ENCODE measurements at places on chromosomes 1 and 21.

DNA sequence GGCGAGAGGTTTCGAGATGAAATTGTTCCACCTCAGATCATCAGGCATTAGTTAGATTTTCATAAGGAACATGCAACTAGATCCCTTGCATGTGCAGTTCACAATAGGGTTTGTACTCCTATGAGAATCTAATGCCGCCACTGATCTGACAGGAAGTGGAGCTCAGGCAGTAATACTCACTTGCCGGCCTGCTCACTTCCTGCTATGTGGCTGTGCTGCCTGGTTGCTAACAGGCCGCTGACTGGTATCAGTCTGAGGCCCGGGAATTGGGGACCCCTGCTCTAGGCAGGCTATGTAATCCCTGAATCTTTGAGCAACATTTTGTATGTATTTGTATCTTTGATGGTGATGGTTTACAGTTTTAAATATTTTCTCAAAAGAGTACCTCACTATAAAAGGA lies 32.5 kb downstream of the XKR8 start:
- DNase-seq = no peak

DNA sequence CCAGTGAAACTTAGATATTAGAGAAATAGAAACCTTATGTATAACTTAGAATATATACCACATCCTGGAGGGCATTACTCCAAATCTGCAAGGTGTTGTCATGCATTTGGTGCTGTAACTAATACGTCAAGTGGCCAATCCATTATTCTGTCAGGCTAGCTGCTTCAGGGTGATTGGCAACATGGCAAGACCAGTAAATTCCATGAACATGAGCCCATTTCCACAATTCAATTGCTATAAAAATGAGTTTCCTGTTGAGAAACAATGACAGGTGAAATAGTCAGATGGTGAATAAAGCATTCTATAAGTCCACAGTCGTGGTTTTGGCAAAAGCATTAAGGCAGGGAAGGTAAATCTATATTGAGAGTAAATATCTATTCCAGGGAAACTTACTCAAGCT lies 566.0 kb downstream of the ADGRL2 start:
- DNase-seq = no peak

DNA sequence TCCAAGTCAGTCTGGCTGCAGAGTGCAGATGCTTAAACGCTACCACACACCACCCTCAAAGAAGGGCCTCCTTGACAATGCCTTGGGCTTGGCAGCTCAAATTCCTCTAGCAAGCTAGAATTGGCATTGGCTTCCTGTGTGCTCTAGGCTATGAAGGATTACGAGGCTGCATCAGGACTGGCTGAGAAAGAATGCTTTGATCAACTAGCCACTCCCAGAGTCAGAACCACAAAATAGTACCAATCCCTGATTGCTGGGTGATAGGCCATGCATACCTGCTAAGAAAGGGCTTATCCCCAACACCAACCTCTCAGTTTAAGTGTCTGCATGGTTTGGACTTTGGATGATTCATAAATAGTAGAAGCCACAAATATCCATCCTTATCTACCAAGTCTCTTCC lies 504.9 kb downstream of the OMA1 start:
- no peak for DNase-seq

DNA sequence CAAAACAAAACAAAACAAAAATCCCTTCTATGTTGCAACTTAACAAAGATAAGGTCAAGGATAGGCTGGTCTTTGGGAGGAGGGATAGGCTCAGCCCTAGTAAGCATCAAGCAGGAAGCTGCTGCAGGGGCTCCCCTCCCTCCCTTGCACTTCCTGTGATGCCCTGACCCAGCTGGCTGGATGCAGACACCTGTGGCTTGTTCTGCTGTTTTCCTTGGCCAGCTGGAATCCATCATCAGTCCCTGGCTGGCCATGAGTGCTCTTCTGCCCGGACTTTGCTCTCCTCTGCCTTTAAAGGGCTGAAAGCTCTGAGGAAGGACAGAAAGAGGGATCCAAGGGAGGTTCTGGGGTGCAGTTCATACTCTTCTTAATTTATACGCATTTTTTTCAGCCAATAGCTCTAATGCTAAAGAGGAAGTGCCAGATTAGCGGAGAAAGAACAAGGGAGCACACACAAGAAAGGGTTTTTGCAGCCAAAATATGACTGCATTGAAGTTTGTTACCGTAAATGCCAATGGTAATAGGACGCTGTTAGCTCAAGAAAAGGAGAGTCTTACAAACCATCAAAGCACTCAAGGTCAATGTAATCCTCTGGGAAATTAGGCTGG lies 19.9 kb upstream of the UBE2U start:
- no peak for DNase-seq

DNA sequence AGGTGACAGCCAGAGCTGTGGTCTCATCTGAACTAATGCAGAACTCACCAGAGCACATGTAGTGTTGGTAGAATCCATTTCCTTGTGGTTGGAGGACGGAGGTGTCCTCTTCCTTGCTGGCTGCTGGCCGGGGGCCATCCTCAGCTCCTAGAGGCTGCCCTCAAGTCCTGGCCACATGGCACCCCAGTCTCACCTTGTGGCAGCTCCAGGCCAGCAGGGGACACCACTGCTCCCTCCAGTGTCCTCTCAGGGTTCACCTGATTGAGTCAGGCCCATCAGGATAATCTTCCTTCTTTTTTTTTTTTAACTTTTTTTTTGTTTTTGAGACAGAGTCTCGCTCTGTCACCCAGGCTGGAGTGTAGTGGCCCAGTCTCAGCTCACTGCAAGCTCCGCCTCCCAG lies 2.9 kb downstream of the KCNE1 start:
- no peak for DNase-seq

DNA sequence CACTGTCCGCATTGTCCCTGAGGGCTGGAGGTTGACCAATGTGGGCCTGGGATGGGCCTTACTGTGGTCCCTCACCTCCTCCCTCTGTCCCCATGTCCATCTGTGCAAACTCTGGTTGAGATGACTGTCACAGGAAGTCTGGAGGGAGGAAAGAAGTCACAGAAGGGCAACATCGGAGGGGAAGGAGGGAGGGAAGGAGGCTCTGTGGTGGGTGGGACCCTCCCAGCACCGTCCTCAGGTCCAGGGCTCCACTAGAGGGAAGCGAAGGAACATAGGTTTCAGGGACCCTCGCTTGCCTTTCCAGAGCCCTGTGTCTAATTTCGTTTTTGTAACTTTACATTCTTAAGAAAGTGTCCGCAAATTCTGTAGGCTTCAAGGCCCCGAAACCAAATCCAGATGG lies 111.3 kb upstream of the SLC44A3 start:
- DNase-seq = no peak

DNA sequence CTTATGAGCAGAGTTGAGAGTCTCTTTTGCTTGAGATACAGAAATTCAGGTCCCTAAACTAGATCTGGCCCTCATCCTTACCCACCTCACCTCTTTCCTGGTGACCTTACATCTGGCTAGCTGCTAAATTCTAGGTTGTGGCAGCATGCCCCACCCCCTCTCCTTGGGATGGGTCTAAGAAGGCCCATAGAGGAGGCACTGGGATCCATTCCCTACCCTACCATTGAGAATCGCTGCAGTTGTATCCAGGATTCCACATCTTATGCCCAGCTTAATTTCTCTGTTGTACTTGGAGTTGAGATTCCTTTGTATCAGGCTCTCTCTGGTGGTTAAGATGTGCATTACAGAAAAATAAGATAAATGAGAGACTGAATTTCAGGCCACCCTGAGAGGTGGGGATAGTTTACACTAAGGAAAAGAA lies 9.5 kb upstream of the TMEM39B start:
- peak; percentile 80 for DNase-seq

DNA sequence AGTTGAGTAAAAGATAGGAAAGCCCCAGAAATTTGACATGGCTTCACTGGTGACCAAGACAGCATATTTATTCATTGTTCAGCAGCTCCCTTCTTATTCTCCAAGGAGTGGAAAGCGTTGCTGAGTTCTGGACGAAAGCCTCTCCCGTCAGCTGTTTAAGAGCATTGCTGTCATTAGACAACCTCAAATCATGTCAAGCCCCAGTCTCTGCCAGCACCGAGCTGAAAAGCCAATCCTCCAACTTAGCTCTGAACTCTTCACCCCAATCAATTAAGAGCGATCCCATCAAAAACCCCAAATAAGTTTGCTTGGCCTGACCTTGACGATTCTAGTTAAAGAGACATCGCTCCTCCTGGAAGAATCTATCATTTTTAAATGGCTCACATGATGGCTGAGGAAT lies 110.8 kb downstream of the PLPP3 start:
- DNase-seq = no peak

Measured in NCI-H1694 treated with DMSO at 0.1 percent for 48 hours (cell line).